ENCODE measurements at places on chromosomes 2 and 18. TPM values are rescaled to one million over a fixed set of nuclear protein-coding genes. Genes with fewer than 3 reads are reported as not detected.

- DNase-seq, result no peak
Measured at GRCh38 chr2:151297882-151298281, 8.4 kb upstream of the NMI start.

DNA sequence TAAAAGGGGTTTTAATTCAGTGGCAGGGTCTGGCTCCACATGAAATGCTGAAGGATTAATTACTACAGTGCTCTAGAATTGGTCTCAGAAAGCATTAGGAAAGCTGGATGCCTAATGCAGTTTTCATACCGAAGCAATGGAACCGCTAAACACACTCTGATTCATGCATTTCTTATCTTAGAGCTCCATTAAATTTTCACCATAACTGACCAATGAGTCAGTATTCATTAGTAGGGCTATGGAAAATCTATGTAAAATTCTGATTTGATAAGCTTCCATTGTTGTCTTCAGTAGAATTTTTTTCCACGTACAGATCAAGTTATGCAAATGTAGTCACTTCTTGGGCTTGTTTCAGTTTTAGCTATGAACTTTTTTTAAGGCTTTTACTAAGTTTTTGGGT lies 359.9 kb downstream of the ARHGAP15 start:
- DNase-seq, result no peak

Gene TSPYL6
- total RNA-seq, result not detected

Gene KCNG3
- total RNA-seq, result 0.74 TPM

Gene KLHL29
- total RNA-seq, result 19.4 TPM

DNA sequence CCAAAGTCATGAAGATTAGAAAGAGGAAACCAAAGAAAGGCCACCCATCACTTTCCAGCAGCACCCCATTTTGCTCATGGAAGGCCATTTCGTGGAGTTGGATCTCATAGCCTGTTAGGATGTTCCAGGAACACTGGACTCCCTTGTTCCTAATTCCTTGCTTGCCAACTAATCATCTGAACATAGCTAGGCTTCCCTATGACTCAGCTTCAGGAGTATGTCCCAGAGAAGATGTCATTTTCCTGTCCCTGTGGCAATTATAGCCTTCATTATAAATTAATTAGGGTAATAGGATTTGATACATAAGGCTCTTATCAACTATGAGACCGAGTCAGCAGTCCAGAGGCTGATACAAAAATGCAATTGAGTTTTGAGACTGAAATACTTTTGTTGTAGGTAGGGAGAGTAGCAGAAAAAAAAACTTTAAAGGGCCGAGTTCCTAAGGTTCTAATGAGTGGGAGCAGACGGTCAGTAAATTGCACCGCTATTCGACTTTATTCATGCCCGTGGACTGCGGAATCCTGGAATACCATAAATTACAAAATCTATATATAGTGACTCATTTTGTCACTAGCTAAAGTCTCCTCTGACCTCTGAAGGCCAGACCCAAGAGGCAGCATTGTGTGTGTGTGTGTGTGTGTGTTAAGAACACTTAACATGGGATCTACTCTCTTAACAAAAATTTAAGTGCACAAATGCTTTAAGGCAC lies 311.8 kb downstream of the FBXO15 start:
- DNase-seq, result no peak

GRCh38 chr2:203713381-203713780 lies 6.9 kb downstream of the CD28 start:
- DNase-seq, result no peak

- no peak for DNase-seq
Measured at GRCh38 chr2:60549238-60549927, 4.1 kb downstream of the BCL11A start.

GRCh38 chr18:9661564-9661963 lies 46.5 kb upstream of the RAB31 start:
- no peak for DNase-seq

DNA sequence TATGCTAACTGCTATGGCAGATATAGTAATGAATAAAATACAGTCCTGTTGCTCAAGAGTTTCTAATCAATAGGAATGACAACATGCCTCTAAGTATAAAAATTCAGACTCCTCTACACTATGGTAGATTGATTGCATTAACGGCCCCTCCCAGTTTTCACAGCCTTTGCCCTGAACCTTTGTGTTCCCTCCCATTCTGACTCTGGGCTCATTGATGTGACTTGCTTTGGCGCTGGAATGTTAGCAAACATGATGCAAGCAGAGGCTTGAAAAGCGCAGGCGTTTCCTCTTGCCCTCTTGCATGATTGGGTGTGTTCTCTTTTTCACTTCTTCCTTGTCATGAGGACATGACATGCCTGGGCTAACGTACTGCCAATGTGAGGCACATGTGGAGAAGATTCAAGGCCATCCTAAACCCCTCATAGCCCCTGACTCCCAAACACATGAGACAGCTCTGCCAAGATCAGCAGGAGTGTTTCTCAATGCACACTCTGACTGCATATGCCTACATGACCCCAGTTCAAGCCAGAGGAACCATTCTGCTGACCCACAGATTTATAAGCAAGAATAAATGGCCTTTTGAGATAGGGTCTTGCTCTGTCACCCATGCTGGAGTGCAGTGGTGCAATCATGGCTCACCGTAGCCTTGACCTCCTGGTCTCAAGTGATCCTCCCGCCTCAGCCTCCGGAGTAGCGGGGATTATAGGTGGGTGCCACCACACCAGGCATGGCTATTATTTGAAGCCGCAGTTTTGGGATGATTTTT lies 49.7 kb upstream of the CD28 start:
- DNase-seq, result peak; percentile 94

DNA sequence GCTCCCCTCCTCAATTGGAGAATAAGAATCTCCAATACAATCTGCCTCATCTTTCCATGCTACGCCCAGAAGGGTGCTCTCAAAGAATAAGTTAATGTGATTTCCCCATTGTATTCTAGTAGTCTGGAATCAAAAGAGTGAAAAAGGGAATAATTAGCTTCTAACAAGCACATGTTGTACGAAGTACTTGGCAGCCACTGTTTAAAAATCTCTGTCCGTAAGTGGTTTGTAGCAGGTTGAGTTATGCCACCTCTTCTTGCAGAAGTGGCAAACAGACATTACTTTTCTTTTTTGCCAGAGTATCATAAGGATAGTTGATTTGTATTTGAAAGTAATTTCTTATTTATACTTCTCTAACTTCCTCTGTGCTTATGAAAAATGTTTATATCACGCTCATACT lies 184.7 kb downstream of the CD226 start:
- DNase-seq, result no peak

Data from vagina (tissue), 2 donors.